ENCODE measurements at places on chromosomes 2 and 18.

GRCh38 chr2:231795525-231796327 is 9.5 kb downstream of the COPS7B start:
- DNase-seq = no peak

- DNase-seq = no peak
These were observed 123.9 kb upstream of the FAM117B start for GRCh38 chr2:202510911-202511310.

DNA sequence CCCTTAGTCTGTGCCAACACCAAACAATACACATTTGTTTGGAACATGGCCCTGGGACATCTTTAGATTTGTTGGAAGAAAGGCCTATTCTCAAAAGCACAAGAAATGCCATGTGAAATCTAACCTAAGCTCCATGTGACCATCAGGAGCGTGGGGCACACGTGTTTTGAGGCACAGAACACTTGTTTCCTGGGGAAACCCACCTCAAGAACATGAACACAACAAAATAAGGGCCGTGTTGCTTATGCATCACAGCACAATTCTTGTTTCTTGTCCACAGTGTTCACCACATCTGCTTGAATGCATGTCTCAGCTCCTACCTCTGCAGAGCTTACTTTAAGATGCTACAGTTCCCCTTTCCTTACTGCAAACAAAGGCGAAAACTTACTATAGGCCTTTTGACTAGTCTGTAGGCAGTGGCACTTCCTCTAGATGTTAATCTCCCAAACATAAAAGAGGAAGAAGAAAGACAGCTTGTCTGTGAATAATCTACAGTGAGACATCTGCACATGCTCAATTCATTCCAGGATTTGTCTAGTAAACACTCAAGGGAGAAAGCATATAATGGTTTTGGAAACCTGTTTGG is 165.0 kb downstream of the ANKRD44 start:
- no peak for DNase-seq

- no peak for DNase-seq
These were observed 32.5 kb upstream of the PUM2 start for GRCh38 chr2:20382965-20383810.

DNA sequence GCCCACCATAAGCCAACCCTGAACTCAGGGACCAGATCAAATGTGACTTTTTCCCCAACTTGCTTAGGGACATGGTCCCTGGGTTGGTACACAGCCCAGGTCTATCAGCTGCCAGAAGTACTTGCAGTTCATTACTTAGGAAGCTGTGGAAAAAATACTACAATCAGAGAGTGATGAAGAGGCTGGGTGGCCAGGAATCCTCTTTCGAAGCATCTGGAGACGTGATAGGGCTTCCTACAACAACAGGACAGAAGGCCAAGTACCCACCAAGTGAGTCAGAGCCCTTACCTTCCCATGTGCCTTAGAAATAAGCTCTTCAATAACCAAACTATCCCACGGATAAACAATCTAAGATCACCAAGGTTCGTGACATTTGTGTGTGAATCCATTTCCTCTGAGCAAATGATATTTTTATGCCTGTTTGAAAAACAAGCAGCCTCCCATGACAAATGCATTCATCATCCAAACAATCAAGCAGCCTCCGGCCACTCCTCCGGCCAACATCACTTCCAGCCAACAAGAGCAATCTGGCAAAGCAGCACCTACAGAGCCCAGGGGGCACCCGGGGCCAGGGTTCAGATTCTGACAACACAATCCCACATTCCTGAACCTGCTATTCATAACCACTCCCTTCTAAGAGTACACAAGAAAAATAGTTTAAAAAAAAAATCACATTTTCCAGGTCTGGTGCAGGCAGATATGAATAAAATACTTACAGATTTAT is 26.4 kb downstream of the TBC1D8 start:
- DNase-seq = no peak

DNA sequence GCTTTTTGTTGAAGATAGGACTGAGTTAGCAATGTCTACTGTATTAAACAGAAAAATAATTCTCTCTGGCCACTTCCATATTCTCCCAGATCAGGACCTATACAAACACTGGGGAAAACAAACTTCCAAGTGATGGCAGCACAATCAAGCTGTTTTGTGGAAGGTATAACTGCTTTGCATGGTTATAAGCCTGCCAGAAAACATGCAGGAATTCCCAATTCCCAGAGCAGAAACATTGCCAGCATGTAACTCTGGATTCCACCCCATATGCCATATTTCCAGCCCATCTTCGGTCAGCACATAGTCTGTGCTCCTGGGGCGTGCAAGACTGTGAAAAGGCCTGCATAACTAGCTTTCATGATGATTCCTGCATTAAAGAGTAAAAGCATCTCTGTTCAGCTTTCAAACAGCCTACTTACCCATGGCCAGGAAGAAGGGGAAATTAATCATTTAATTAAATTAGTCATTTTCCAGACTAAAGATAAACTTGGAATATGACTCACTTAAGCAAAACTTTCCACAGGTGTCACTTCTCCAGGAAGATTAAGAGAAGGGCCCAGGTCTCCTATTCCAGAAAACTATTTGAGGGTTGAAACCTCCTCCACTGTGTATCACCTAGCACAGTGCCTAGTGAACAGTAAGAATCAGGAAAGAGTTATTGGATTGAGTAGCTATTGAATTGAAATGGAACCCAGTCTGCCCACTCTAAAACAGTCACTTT is 280.5 kb downstream of the NRXN1 start:
- peak; percentile 17 for DNase-seq

DNA sequence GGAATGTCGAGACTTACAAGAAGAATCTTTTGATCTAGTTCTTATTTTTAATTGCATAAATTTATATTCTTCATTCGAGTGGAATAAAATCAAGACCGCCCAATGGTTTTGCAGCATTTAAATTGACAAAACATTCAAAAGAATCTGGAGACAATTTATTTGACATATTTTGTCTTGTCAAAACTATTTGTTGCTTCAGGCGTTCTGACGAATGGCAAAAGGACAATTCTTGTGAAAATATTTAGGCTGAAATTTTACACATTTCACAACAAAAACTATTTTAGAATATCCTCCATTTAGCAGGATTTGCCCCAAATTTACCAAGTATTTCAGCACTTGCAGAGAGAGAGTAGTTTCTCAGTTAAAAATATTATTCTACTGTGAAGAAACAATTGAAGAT is 41.7 kb downstream of the PRKRA start:
- DNase-seq = no peak

DNA sequence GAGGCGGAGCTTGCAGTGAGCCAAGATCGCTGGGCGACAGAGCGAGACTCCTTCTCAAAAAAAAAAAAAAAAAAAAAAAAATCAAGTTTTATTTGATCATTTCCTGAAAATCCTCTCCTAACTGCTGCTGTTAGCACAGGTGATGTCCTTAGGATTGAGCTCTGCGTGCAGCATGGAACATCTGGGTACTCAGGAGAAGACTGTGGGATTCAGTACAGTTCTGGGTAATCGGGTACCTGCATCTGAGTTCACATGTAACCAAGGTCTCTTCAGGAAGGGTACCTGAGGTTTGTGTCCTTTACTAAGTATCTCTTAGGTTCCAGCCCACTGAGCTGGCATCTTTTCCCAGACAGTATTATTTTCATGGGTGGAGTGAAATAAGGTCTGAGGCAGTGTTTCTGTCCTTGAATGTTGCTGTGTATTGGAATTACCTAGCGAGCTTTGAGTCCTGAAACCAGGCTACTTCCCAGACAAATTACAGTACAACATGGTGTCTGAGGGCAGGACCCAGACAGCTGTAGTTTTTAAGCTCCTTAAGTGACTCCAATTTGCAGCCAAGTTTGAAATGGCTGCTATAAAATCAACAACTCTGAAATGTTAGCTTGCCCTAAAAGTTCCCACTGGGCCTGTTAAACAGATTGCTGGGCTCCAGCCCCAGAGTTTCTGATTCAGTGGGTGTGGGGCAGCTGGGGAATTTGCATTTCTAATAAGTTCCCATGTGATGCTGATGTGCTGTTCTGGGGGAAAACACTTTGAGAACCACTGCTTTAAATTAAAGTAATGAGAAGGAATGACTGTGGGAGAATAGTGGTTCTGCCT is 120.5 kb downstream of the PMAIP1 start:
- DNase-seq = no peak

GRCh38 chr2:175872721-175873120 is 129.3 kb downstream of the LNPK start:
- DNase-seq = no peak

DNA sequence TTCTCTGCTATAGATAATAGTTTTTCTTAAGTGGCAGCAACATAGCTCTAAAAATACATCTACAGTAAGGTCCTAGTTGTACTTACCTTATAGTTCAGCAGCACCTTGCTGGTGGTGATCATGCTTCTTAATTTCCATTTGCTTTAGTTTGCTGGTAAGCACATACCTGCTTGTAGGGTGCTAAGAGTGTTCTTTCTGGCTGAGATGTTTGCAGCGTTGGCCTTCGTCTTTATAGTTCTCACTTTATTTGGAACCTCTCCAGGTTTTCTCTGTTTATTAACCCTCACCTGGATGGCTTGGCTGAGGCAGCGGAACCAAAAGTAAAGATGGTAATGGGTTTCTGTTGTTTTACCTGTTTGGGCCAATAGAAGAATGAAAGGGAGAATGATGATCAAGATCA is 123.6 kb upstream of the EFEMP1 start:
- no peak for DNase-seq

GRCh38 chr2:54879598-54880332 is 156.3 kb downstream of the EML6 start:
- no peak for DNase-seq

DNA sequence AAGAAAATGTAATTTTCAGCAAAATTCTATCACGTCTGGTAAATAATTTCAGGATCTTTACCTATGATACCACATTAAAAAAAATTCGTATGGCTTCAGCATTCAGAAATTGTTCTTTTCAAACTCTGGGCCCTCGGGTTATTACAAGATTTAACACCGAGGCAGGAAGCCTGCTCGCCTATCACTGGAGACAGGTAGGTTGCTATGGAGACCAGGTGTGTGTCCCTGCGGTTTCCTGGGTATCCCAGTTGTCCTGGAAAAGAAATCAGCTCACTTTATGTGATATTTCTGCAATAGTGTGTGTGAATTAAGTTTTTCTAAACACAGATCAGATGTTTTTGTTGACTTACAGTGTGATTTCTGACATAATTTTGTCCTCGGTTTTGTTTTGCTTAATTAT is 14.2 kb downstream of the HPCAL1 start:
- no peak for DNase-seq

GRCh38 chr2:42167458-42167857 is 1.7 kb upstream of the EML4 start:
- DNase-seq = no peak

DNA sequence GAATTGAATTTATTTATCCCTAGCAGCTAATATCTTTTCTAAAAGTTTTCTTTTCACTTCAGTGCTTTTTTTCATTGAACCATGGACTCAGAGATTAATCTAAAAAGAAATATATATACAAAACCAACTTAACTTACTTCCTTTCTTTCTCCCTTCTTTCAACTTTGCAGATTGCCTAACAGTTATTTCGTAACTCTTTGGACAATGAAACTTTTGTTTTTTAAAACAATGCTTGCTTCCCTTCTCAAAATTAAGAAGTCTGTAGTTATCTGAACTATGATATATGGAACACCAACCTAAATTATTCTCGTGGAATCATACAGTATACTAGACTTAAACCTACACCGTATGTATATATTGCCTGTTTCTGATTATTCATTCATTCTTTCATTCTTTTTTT is 62.9 kb downstream of the MIB1 start:
- DNase-seq = no peak

DNA sequence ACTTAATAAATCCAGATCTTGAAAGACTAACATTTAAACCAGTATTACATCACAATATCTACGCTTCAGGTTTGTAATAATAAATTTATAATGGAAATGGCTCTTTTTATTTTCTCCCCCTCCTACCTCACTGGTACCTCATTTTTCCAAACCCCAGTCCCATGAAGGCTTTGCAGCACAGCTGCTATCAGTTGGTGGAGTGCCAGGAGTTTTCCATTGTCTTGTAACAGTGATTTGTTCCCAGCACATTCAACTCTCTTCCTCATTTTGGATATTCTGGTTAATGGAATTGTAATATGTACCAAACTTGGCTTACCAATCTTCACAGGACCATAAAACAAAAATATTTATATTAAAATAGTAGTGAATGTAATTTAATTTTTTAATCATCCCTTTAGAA is 91.2 kb downstream of the VRK2 start:
- no peak for DNase-seq

- no peak for DNase-seq
These were observed 13.8 kb upstream of the POU3F3 start for GRCh38 chr2:104840156-104840555.

DNA sequence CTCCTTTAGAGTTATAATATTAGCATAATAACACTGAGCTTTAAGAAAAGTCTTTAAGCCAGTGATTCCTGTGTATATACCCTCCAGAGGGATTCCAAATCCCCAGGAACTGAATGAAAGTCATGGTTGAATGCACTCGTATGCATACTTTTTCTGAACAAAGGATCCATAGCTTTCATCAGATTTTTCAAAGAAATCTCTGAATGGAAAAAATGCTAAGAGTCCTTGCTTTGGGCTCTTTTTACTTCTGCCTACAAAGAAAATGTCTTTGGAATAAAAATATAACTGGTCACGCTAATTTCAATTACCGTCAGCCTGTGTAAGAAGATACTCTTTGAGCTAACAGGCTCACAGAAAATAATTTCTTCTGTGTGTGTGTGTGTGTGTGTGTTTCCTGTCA is 939.5 kb downstream of the ERBB4 start:
- DNase-seq = no peak

- no peak for DNase-seq
These were observed 41.6 kb downstream of the NIFK start for GRCh38 chr2:121695171-121695451.

DNA sequence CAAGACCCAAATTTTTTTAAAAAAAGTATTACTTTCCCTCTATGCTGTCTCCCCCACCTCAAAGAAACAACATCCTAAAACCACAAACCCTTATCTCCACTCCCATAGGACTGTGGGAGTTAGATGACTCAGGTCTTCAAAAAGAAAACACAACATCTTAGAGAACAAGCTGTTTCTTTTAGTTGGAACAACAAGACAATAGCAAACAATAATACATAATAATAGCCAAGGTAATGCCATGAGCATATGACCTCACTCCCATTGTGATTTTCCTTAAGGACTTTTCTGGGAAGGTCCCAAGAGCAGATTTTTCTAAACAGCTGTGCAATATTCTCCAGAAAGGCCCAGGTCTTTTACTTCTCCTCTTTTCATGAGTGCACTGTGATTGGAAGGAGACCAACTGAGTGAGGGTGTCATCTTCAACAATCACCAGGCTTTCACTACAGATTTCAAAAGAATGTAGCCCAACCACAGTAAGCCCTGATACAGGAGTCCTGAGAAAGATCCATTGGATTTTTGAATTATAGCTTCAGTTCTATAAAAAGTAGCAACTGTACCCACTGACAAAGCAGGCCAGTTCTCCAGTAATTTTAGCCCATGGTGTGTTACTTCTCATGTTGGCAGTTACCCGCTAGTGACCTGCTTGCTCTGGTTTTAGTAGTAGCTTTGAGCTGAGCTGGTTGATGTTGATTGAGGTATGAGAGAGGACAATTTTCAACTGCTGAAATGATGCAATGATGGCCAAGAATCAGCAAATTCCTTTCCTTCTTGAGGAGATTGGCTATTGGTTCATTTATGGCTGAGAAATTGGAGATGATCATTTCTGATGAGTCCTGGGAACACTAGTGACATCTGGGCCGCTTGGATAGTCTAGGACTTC is 144.5 kb upstream of the TCF4 start:
- no peak for DNase-seq

- DNase-seq = no peak
These were observed 77.1 kb downstream of the MYO5B start for GRCh38 chr18:50117863-50118262.

Measured in forelimb muscle (tissue), 1 donor.